HEK293T (cell line): ENCODE measurements at places on chromosomes 2 and 18.

- no peak for DNase-seq
Measured at GRCh38 chr18:75172299-75173124, 36.4 kb downstream of the PTGR3 start.

DNA sequence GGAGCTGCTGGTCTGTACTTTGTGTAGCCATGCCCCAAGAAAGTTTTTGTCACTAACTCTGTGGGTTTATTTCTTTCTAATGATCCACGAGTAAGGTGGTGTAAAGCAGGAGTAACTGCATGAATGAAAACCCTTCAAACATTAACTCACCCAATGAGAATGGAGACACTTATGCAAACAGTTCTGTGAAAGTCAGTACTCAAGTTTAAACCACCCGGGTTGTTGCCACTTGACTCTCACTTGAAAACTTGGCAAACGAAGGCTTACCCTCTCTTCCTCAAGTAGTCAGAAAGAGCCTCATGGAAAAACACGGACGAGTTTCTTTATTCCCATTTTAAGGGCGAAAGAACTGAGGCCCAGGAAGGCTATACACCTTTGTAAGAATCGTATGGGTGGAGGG, 117.5 kb downstream of the MMADHC start:
- DNase-seq, result no peak

DNA sequence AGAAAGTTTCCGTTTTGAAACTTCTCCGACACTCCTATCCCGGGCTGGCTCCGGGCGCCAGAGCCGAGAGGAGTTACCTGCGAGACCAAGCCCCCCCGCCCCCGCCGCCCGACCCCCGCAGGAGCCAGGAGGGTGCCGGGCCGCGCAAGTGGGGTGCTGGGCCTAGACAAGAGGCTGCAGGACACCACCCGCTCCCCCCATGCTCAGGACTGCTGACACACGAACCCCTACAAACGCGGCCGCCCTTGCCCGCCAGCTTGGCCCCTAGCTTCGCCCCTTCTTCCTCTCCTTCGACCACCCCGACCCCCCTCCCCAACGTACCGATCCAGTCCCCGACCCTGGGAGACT, 497 bp downstream of the PLA2R1 start:
- DNase-seq, result no peak

DNA sequence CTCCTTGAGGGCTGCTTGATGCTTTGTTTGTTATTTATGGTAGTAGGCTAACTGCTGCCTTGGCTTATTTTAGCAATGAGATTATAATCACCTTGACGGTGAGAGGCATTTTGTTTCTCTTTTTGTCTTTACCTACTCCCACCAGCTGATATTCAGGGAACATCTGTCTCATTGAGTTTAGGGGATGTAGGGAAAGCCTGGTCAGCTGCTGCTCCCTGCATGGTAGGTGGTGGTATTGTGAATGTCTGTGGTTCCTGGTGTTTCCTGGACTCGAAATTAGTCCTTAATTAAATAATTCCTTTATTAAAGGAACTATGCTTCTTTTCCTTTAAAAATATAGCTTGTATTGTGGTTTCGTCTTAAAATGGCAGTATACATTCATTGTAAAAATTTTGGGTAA, 77.8 kb downstream of the ADAM23 start:
- no peak for DNase-seq

DNA sequence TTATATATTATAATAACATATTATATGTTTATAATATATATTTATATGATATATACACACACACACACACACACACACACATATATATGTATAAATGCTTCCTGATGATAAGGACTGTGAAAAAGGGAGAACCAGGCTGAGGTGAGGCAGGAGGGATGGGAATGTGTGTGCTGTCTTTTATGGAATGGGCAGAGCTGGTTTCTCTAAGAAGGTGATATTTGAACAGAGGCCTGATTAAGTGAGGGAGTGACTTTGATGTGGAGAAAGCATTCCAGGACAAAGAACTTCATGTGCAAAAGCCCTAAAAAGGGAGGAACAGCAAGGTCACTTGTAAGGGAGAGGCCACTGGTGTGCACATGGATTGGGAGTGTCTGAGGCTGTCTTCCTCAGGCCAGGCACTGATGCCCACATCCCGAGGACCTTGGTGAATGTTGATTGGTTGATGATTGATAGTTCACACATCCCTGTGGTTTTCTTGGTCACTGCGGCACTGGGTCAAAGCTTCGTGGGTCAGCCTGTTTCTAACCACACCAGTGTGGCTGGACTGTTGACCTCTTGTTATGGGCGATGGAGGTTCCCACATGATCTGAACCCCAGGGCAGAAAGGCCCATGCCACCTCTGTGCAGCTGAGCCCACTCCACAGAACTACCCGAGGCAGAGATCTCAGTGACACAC, 196.9 kb downstream of the MYCN start:
- DNase-seq, result no peak

- peak; percentile 16 for DNase-seq
Measured at GRCh38 chr2:167333245-167333644, 445.0 kb downstream of the XIRP2 start.

DNA sequence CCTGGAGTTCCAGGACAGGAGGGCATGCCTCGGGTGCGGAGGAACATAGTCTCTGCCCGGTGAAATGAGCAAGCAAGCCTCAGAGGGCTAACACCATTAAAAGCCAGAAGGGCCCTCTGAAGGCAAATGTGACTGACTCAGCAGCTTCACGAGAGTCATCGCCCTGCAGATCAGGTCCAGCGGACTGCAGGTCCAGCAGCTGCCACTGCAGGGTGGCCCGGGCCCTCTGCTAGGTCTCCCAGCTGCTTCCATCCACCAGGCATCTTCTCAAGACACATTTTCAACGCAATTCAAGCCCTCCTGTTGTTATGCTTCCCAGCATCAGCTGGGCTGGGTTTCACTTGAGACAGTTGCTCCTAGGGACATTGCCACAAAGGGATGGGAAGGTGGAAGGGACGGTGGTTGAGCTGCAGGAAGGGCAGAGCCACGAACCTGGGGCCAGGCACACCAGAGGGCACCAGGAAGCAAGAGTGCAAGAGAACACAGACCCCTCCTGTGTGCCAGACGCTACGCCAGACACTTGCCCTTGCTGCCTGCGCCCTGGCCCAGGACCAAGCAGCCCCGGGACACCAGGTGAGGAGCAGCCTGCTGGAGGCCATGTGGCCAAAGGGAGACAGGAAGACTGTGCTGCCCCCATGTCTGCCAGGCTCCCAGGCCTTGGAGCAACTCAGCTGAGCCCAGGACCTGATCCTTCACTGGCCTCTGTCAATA, 173.0 kb downstream of the HDAC4 start:
- no peak for DNase-seq

DNA sequence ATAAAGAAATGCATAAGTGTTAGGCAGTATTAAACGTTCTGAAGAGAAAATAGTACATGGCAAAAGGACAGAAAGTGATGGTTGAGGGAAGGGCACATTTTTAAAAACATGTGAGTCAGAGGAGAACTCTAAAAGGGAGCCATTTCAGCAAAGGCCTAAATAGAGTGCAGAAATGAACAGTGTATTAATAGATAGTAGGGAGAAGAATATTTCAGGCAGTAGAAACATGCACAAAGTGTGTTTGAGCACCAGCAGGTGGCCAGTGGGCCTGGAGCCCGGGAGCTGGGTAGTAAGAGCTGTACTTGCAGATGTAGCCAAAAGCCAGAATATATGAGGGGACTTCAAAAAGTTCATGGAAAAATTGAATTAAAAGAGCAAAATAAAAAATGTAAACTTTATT, 288.1 kb upstream of the FIGN start:
- no peak for DNase-seq

GRCh38 chr18:45755934-45756333, 32.0 kb downstream of the SLC14A1 start:
- no peak for DNase-seq

- DNase-seq, result no peak
Measured at GRCh38 chr2:10372203-10372861, 69.6 kb downstream of the HPCAL1 start.

DNA sequence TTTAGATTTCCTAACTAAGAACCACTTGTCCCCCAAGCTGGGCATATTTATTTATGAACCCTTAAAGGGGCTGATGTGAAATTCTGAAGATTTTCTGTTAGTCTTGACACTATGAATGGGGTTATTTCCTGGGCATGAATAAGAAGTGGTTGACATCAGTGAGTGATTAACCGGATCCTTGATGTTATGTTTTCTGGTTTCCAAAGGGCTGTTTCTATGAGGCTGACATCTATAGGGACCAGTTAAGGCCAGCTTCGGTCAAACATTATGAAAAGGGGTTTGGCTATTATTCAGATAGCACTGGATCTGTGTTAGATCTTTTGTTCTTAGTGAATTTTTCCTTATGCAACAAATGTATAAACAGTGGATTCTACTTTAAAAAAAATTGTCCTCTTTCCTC, 443.7 kb upstream of the SPRED2 start:
- DNase-seq, result no peak
